Stimulated activated CD4-positive, alpha-beta T cell treated with anti-CD3 and anti-CD28 coated beads, Interleukin-1b, Interleukin-23, amount 100 ng/mL, for 4 hours (primary cell): ENCODE measurements at places on chromosomes 6 and 20.

DNA sequence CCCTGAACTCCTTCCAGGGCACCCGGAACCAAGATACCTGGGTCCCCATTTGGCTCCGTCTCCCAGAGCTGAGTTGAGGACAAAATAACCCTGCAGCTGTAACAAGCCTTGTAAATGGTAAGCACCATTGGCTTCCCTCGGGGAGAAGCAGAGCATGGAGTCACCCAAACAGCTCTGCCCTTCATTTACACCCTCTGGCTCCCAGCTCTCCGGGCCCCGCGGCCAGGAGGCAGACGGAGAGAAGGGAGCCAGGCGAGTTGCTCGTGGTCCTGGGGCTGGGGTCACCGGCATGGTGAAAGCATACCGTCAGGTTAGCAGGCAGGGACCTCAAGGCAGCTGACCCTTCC, 2.1 kb downstream of the TFEB start:
- no peak for DNase-seq

DNA sequence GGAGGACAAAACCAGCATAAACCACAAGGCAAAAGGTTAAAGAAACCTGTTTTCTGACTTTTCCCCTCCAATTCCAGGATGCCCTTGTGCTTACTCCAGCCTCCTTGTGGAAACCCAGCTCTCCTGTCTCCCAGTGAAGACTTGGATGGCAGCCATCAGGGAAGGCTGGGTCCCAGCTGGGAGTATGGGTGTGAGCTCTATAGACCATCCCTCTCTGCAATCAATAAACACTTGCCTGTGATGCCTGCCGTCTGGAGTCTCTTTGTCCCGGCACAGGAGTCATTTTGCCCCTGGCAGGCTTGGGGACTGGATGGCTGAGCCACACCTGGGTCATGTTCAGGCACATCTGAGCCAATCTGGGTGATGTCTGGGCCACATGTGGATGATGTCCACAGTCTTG, 26.6 kb downstream of the BPIFB1 start:
- DNase-seq, result no peak

DNA sequence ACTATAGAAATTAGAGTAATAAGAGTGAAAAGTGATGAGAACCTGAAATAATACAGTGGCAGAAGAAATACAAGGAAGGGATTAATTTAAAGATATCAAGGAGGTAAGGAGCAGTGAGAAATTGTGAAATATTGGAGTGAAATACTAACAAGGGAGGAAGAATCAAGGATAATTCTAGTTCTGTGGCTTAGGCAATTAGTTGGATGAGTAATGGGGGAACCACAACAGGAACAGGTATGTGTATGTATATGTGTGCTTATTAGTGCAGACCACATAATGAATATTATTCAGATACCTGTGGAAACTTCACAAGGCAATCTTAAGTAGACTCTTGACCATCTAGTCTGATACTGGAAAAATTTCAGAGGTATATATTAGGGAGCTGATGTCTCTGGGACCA, 143.3 kb downstream of the TINAG start:
- no peak for DNase-seq

DNA sequence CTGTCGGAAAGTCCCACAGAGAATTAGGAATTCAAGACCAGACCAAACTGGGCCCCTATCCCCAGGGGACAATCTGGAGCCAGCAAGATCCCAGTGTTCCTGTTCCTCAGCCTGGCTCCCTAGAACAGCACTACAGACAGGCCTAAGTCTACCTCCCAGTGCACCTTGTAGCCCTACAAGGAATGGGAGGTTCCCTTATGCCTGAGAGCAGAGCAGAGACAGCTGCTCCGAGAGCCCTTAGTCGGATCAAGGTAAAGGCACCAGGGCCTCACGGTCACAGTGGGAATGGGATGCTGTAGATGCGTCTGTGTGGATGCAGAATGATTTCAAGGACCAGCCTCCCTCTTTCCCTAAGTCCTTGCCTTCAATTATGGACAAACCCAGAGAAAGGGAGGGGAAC, 204.5 kb upstream of the STXBP5 start:
- no peak for DNase-seq

- DNase-seq, result no peak
Measured at GRCh38 chr6:149235130-149235561, 82.4 kb upstream of the TAB2 start.

GRCh38 chr6:138162955-138163575, 1.3 kb downstream of the ARFGEF3 start:
- DNase-seq, result no peak

DNA sequence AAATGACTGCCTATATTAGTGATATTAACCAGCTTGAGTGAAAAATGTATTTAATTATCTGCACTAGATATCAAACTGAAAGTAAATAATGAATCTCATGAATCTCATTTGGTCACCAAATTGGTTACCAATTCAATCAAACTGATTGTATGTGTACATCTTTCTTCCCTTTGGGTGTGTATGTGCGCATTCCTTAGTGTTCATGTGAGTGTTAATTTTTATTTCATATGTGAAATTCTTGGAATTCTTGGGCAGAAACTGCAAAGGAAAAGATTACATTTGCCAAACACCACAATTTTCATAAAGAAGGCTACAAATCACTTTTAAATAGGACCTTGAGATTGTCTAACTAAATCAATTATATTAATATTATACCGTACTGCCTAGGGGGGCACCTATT, 648.4 kb upstream of the MARCKS start:
- DNase-seq, result no peak

DNA sequence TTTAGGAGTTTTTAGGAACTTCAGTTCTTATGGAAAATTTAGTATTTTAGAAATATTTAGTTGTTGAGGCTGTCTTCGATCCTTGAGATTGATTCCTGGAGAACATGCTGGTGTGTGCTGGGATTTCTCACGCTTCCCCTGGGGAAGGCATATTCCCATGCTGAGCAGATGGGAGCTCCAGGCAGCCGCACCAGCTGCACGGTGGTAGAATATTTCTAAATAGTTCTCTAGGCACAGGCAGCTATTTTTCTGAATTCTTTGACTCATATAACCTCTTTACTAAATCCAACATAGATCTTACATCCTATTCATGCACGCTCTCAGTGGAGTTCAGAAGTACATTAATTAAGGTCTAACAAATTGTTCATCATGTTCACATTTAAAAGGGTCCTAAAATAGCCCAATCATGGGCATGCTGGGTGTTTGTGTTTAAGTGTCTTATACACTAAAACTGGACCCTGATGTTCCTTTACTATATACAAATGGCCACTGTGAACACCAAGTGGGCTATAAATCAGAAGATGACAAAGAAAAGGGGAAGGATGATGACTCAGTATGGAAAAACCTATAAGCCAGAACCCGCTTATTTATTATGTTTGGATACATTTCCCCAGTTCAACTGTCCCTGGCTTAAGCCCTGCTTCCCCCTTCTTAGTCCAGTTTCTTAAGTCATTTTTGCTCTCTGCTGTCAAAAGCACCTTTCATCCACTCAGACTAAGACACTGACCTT, 138.5 kb downstream of the UST start:
- DNase-seq, result no peak

DNA sequence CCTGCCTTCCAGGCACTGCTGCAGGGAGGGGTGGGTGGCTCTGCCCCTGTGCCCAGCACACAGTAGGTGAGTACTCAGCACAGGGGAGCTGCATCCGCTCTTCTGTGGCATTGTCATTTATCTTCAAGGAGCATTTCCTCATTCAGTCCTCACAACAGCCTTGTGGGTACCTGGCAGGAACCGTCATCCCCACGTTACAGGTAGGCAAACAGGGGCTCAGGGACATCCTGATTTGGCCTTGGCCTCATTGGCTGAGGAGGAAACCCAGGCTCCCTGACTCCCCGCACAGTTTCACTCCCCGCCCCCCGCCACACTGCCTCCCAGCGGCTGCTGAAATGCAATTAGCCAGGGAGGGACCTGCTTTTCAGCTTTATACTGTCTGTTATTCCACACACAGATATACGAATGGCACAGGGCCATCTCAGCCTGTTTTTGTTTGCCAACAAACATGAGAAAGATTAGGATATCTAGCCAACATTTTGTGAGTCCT, 24.2 kb upstream of the PNPLA1 start:
- no peak for DNase-seq

DNA sequence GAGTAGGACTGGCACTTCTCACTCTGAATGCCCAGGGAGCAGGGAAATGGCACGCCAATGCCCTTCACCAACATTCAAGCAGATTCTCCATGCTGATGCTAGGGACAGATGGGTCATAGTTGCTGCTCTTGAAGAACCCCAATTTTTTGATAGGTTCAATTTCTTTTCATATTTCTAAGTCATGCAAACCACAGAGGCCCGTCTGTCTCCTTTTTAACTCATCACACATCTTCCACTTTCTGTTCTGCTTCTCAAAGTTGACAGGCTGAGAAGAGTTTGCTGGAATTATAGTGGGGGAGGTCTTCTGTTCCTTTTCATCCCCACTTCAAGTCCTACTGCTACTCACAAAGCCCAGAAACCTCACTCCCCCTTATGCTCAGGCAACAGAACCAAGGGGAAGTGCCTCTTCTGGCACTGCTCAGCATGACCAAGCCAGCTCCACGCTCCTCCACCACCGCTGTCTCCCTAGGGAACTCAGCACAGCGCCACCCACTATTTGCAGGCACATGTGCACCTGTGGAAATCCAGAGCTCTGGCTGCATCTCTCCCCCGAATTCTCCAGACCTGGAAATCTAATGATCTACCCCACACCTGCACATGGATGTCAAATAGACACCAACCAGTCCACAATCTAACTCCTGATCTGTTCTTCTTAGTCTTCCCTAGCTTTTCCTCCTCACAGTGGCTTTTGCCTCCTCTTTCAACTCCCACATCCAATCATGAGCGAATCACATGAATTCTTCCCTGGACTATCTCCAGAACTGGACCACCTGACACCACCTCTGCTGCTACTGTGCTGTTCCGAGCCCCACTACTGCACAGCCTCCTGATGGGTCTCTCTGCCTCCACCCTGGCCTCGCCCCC, 10.7 kb downstream of the ZBTB24 start:
- no peak for DNase-seq

GRCh38 chr6:35449287-35449881, 2.8 kb upstream of the FANCE start:
- DNase-seq, result no peak

GRCh38 chr6:125749865-125750691, 646 bp downstream of the HEY2 start:
- no peak for DNase-seq

- DNase-seq, result no peak
Measured at GRCh38 chr20:54212871-54213270, 5.0 kb downstream of the PFDN4 start.

- no peak for DNase-seq
Measured at GRCh38 chr6:149293244-149293643, 24.3 kb upstream of the TAB2 start.

DNA sequence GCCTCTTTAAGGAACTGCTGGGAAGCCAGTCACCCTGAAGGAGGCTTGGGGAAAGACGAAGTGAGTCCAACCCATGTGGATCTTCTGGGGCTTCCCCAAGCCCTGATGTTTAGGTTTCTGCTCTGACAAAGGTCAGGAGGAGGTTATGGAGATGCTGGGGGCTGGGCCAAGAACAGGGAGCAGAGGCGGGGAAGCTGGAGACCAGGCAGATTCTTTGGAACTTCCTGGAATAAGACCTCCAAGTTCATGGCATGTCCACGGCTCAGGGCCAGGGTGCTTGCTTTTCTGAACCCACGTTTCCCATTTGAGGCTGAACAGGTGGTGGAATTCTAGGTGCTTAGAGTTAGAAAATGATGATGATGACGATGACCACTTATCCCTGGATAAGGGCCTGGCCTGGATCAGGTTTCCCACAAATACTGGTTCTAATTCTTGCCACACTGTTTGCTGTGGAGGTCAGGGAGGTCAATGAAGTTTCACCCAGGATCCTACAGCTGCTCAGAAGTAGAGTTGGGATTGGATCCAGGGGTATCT, 30.0 kb upstream of the TGM2 start:
- DNase-seq, result no peak

- DNase-seq, result no peak
Measured at GRCh38 chr6:6007366-6008088, 802 bp upstream of the NRN1 start.

- DNase-seq, result no peak
Measured at GRCh38 chr6:1416191-1416760, 26.9 kb downstream of the FOXF2 start.

- DNase-seq, result no peak
Measured at GRCh38 chr20:35503841-35504561, 25.5 kb downstream of the C20orf173 start.

DNA sequence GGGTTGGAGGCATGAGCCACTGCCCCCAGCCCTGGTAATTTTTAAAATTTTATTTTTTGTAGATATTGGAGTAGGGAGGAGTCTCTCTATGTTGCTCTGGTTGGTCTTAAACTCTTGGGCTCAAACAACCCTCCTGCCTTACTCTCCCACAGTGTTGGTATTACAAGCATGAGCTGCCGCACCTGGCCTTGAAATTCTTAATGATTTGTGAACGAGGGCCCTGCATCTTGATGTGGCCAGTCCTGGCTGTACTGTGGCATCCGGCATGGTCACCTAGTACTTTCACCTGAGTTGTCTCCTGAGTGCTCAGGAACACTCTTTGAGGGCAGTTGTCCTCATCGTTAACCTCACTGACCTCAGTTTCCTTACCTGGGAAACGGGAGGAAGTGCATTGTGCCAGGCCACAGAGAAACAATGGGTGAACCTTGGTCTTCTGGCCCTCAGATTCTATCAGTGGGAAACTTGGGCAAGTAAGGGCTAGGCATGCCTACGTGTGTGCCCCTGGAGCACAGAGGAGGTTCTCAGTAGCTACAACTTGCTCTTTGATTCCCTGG, 19.5 kb downstream of the CEBPB start:
- DNase-seq, result no peak
